ENCODE measurements at places on chromosomes 2 and 18. TPM values are rescaled to one million over a fixed set of nuclear protein-coding genes. Genes with fewer than 3 reads are reported as not detected.

Gene MROH2A
- 0.16 TPM for total RNA-seq

GRCh38 chr2:135980434-135981079 is 4.9 kb downstream of the DARS1 start:
- no peak for DNase-seq

DNA sequence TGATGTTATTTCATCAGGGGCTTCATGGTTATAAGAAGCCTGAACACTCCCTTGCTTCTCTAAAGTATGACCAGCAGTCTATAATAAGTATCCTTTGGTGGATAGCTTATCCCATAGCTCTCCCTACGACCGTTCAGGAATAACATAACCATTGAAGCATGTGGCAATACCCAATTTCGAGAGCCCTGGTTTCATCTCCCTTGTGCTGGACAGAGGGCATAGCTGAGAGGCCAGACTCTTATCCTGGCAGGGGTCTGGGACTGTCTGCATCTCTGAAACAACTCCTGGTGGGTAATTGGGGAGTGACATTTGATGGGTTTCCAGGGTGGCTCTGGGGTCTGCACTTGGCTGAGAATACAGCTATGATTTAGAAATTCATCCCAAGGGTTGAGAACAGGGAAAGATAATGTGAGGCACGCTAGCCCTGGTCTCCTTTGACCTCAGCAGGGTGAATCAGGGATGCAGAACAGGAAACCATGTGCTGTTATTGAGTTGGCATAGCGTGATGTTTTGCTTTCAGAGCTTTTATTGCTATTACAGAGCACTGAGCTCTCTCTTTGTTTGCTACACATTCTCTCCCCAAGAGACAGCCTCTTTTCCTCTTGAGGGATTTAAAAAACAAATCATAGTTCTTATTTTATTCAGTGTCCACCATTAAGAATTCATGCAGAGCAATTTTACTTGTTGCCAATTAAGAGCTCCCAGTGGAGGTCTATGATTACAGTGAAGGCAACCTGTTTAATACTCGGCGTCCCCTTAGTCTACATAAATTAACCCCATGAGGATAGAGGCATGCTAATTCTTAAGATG is 274.5 kb downstream of the NCKAP5 start:
- no peak for DNase-seq

- DNase-seq, result no peak
Measured at GRCh38 chr18:55504808-55505207, 83.2 kb downstream of the TCF4 start.

DNA sequence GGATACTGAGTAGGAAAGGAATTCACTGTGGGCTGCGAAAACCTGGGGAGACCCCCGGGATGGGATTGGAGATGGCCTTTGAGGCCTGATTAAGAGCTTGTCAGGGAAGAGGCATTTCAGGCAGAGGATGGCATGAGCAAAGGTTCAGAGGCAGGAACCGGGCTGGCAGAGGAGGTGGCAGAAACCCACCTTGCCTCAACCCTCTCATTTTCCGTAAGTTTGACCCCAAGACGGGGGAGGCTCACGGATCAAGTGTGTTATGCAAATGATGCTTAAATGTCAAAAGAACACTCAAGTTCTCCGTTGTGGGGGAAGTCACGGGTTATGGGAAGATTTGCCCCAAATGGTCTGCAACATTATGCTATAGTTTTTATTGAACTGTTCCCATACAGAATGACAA is 88.3 kb downstream of the MYCN start:
- DNase-seq, result no peak

DNA sequence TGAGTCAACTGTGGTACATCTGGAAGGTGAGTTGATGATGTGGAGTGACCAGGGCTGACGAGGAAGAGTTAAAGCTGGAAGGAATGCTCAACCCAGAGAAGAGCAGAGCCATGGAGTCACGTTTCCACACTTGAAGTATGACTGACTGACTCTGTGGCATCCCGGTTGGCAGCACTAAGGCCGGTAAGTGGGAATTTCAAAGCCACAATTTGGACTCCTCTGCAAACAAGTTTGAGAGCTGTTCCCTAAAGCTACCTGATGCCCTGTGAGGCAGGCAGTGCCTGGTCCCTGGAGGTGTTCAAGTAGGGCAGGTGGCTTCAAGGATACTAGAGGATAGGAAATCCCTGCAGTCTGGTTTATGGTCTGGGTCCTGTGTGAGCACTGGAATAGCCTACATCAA is 69.3 kb upstream of the ITGB6 start:
- no peak for DNase-seq
